CD4-positive, alpha-beta T cell treated with Interleukin-21 for 1 hour (primary cell): ENCODE measurements at places on chromosomes 16 and 17.

- peak; percentile 54 for DNase-seq
These were observed 916 bp downstream of the PAGR1 start for GRCh38 chr16:29816694-29817441.

- no peak for DNase-seq
These were observed 89.7 kb upstream of the CDYL2 start for GRCh38 chr16:80894091-80894490.

DNA sequence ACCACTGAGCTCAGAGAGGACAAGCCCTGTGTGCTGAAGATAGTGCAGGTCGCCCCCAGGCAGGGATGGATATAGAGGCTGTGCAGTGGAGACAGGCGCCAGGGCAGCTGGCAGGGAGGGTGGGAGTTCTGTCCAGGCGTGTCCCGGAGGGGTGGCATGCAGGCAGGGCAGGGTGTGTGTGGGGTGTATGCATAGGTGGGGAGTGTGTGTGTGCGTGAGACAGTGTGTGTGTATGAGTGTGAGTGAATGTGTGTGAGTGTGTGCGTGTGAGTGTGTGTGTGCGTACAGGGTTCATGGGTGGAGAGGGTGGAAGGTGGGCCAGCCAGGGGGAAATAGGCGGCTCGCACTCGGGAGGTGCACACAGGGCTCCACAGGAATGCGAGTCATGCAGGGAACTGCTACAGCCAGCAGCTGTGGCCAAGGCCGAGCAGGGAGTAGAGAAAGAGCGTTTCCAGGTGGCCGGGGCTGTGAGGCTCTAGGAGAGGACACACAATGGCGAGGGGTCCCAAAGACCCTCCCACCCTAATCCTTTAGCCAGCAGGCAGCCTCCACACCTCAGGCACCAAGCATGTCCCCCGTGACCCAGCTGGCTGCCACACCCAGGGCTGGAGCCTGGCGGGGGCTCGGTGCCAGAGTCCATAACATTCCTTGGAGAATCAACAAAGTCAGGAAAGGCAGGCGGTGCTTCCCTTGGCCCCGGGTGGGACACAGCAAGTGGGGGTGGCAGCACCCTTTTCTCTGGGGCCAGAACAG lies 4.6 kb downstream of the PLCD3 start:
- no peak for DNase-seq

- DNase-seq: no peak
These were observed 389.2 kb upstream of the HSBP1 start for GRCh38 chr16:83418565-83418964.

DNA sequence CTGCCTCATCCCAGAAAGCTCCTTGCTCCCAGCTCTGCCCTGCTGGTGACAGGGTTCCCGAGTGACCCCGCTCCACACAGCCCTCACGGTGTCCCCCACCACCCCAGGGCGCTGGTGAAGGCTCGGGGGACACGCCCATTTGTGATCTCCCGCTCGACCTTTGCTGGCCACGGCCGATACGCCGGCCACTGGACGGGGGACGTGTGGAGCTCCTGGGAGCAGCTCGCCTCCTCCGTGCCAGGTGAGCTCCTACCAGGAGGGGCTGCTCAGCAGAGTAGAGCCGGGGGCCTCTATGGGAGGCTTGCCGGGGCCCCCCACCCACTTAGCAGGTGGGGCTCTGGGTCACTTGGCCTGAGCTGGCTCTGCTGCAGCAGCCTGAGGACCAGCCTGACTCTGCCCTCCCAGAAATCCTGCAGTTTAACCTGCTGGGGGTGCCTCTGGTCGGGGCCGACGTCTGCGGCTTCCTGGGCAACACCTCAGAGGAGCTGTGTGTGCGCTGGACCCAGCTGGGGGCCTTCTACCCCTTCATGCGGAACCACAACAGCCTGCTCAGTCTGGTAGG lies 11.2 kb downstream of the GAA start:
- no peak for DNase-seq

GRCh38 chr16:64638766-64639165 lies 483.1 kb downstream of the CDH11 start:
- DNase-seq: no peak
